Stimulated activated effector memory CD8-positive, alpha-beta T cell treated with anti-CD3 and anti-CD28 coated beads, Interleukin-12 subunit alpha, Interleukin-12 subunit beta, amount 100 ng/mL, for 72 hours (primary cell): ENCODE measurements at places on chromosomes 6 and 20.

- DNase-seq: no peak
Observed at GRCh38 chr6:138500045-138500665, 861 bp upstream of the NHSL1 start.

GRCh38 chr20:24779131-24779530 is 169.9 kb upstream of the CST7 start:
- DNase-seq: no peak

DNA sequence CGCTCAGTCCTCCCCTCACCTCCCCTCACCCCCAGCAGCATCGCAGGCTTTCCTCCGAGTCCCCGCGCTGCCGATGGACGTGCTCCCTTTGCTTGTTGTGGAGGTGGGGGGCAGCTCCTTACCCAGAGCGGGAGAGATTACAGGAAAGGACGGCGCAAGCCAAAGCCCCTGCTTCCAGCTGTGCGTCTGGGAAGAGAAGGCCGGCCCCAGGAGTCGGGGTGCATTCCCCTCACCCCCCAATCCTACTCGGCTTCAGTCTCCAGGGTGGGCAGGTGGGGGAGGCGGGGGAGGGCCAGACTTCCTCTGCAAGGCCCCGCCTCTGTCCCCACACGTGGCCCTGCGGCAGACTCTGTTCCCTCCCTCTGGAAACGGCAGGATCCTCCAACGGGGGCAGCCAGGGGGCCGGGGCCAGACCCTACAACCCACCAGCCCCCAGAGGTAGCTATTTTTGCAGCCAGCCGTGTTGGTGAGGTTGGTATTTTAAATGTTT is 43.6 kb downstream of the NTSR1 start:
- no peak for DNase-seq

GRCh38 chr6:26593278-26594130 is 3.2 kb upstream of the ABT1 start:
- DNase-seq: no peak

- no peak for DNase-seq
Observed at GRCh38 chr20:63241272-63241671, 5.6 kb downstream of the BIRC7 start.

- DNase-seq: no peak
Observed at GRCh38 chr6:118864341-118865099, 29.4 kb upstream of the ASF1A start.

- no peak for DNase-seq
Observed at GRCh38 chr20:58416835-58417234, 27.8 kb downstream of the VAPB start.

GRCh38 chr6:148703900-148704299 is 42.9 kb upstream of the UST start:
- DNase-seq: no peak

GRCh38 chr6:22364306-22364705 is 67.5 kb upstream of the PRL start:
- no peak for DNase-seq

DNA sequence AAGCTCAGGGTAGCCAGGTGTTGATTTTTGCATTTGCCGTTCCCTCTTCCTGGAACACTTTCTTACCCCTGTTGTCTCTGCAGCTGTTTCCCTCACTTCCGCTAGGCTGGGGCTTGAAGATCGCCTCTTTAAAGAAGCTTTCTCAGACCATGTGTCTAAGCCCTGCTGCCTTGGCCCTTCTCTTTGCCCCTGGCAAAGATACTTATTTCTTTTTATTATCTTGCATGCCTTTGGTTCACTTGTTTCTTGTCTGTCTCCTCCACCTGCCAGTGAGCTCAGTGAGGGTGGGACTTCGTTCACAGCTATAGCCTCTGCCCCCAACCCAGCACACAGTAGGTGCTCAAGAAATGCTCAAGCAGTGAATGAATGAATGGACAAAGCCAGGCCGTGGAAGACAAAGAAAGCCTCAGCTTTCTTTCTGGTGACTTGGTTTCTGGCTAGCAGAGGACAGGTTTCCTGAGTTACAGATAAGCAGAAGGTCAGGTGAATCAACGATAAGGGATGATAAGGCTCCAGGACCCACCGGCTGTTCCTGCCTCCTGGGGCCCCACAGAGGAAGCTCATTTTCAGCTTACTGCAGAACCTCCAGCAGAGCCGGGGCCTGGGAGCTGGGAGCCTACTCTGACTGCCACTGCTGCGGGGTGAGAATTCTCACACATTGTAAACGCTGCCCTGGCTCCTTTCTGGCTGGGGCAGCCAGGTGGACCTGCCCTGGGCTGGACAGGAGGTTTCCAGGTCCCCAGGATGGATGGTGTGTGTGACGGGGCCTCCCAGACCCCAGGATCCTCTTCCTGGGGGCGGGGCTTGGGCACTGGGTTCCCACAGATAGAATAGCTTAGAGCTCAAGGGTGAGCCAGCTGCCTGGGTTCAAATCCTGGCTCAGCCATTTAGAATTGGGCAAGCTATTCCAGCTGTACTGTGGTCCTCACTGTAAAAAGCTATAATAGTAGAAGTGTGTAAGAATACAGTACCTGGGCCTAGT is 29.8 kb downstream of the SNAI1 start:
- no peak for DNase-seq

GRCh38 chr6:32182555-32182981 is 1.5 kb downstream of the AGER start:
- no peak for DNase-seq

DNA sequence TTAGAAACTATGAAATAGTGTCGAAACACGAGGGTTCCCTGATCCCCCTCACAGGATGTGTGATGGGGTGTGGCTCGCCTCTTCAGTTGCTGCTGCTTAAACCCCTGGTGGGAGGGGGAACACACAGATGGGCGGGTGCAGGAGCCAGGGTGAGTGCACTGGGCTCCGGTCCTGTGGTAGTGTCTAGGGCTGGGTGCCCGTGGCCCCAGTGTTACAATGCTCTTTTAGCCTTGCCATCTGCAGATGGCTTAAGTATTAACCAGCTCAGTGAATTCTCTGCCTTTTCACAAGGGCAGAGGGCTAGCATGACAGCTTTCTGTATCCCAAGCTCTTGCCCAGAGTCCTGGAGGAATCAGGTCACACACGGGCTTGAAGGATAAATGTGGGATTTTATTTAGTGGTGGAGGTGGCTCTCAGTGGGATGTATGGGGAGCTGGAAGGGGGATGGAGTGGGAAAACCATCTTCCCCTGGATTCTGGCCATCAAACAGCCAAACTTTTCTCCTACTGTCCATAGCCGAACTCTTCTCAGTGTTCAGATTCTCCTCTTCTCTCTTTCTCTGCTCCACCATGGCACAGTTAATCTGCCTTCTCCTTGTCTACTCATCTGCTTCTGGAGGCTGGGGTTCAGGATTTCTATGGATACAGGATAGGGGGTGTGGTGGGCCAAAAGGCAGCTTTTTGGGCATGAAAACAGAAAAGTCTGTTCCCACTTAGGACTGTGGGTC is 659.0 kb downstream of the EPM2A start:
- DNase-seq: no peak
